8988T (cell line): ENCODE measurements at places on chromosomes 4 and X.

- no peak for DNase-seq
These were observed 13.8 kb downstream of the PNMA6E start for GRCh38 chrX:153387345-153387744.

DNA sequence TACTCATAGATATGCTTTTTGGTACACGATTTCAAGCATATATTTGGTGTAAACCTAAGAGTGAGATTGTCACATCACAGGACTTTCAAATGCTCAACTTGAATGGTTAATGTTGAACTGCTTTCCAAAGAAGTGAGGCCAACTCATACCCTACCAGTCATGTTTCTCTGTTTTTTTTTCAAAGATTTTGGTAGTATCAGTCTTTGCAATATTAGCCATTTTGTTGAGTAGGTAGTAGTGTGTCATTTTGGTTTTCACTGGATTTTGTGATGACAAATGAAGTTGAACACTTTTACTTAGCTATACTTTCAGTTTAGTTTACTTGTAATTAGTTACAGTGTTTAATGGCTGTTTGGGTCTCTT lies 12.5 kb upstream of the HS3ST1 start:
- DNase-seq, result no peak

GRCh38 chr4:86845593-86845992 lies 3.6 kb downstream of the SLC10A6 start:
- DNase-seq, result no peak

GRCh38 chr4:125280892-125281403 lies 33.8 kb upstream of the FAT4 start:
- no peak for DNase-seq

DNA sequence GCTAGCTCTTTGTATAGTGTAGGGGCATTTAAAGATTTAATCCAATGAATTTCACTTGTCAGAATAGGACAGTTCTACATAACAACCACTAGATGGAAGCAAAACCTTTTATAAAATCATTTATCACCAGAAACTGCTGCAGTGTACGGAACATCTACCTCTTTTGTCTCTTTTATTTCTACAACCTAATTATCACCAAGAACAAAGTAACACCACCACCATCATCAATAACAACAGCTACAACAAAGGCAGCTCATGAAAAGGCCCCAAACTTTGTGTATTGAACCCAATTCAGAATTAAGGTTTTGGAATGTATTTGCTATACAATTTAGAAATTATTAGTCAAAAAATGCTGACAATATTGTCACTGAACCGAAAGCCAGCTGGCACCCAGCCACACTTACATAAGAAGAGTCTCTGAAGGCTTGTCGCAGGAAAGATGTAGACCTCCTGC lies 260.9 kb upstream of the RPS6KA3 start:
- DNase-seq, result no peak

DNA sequence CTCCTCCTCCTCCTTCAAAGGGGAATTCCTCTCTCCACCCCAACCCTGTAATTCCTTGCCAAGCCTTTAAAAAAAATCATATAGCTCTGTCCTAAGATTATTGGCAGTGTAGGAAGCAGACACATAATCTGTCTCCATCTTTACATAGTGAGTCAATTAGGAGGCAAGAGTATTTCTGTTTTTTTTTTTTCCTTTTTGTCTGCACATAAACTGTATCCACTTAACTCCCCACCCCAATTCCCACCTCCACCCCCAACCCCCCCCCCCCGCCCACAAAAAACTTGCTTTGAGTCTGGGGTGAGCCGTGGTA lies 182.5 kb downstream of the RASL11B start:
- no peak for DNase-seq

GRCh38 chr4:173343832-173344397 lies 9.8 kb upstream of the HMGB2 start:
- no peak for DNase-seq

GRCh38 chr4:112982680-112983079 lies 66.8 kb upstream of the ANK2 start:
- no peak for DNase-seq

- no peak for DNase-seq
These were observed 79.3 kb downstream of the CLDN22 start for GRCh38 chr4:183240581-183241321.

- no peak for DNase-seq
These were observed 13.8 kb upstream of the TXLNG start for GRCh38 chrX:16772460-16772859.

GRCh38 chr4:178037459-178038214 lies 595.4 kb upstream of the AGA start:
- DNase-seq, result no peak

- DNase-seq, result no peak
These were observed 1011.1 kb upstream of the HS3ST1 start for GRCh38 chr4:12439633-12440305.

DNA sequence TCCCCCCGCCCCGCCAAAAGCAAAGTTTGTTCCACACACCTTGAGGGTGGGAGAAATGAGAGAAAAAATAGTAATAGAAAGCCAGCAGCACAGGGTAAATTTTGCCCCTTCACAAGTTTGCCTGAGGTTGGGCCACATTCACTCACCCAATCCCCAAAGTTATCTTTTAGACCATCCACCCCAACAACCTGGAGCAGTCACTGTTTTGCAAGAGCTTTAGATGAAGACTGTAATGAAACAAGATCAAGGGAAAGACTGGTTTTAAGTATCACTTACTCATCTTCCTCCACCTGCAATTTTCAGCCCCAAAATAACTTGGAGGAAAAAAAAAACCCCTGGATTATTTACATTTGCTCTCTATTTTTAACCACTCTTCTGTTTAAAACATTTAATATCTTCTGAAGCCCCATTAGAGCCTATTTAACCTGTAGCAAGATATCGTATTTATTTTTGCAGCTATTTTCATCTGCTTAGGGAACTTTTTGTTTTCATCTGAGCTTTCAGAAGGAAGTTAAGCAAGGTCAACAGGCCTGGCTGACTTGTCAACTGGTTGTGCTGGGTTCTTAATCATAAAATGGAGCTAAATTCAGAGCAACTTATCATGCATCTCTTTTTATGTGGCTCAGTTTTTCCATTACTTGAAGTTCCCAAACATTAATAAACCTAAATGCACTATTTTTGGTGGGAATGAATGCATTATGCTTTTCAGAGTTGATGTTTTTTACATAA lies 24.6 kb upstream of the TBL1X start:
- no peak for DNase-seq

- no peak for DNase-seq
These were observed 830 bp upstream of the SHROOM2 start for GRCh38 chrX:9785254-9785943.

GRCh38 chrX:3631196-3631595 lies 82.3 kb downstream of the PRKX start:
- no peak for DNase-seq

DNA sequence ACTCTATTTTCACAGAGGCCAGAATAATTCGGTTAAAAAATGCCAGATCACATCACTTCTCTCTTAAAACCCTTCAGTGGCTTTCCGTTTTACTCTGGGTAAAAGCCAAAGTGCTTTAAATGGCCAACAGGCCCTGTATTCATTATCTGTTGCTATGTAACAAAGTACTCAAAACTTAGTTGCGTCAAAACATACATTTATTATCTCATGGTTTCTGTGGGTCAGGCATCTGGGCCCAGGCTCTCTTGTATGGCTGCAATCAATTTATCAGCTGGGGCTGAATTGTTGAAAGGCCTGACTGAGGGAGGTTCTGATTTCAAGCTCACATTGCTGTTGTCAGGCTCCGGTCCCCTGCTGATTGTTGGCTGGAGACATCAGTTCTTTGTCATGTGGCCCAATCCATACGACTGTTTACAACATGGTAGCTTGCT lies 72.7 kb upstream of the H2AZ1 start:
- no peak for DNase-seq
